IMR-90 (cell line): ENCODE measurements at places on chromosomes 6 and 20. TPM values are rescaled to one million over a fixed set of nuclear protein-coding genes. Genes with fewer than 3 reads are reported as not detected.

SLC13A3 gene
- 2.5 and 2.8 TPM in 2 replicates for total RNA-seq

SLC17A1 gene
- total RNA-seq: not detected in 2 replicates

FAM83B gene
- under 0.01 and 0.18 TPM in 2 replicates for total RNA-seq

SYTL3 gene
- 3.6 and 4.3 TPM in 2 replicates for total RNA-seq

EPHA7 gene
- total RNA-seq: not detected in 2 replicates

KLHDC3 gene
- 69.7 and 76.0 TPM in 2 replicates for total RNA-seq

OR12D2 gene
- not detected in 2 replicates for total RNA-seq

FUT9 gene
- not detected in 2 replicates for total RNA-seq

CRISP2 gene
- total RNA-seq: not detected in 2 replicates

COL9A3 gene
- 0.28 and 0.36 TPM in 2 replicates for total RNA-seq

ABRACL gene
- 16.0 and 42.8 TPM in 2 replicates for total RNA-seq

HLA-G gene
- total RNA-seq: not detected in 2 replicates

LY6G6F gene
- total RNA-seq: not detected in 2 replicates

SNRPB2 gene
- 27.1 and 69.2 TPM in 2 replicates for total RNA-seq

MUC21 gene
- total RNA-seq: not detected in 2 replicates

OR2H1 gene
- not detected in 2 replicates for total RNA-seq

SLC26A8 gene
- total RNA-seq: not detected in 2 replicates

RGS17 gene
- 1.4 and 1.7 TPM in 2 replicates for total RNA-seq

PNLDC1 gene
- total RNA-seq: not detected in 2 replicates

SLC17A4 gene
- not detected in 2 replicates for total RNA-seq

RIPOR3 gene
- total RNA-seq: 0.28 and 0.54 TPM in 2 replicates

B3GALT4 gene
- total RNA-seq: 0.72 and 0.83 TPM in 2 replicates

FOXC1 gene
- 1.3 and 1.9 TPM in 2 replicates for total RNA-seq

ZFP64 gene
- 13.3 and 14.3 TPM in 2 replicates for total RNA-seq

SAMD10 gene
- total RNA-seq: 0.54 and 0.56 TPM in 2 replicates

NNAT gene
- 2.0 and 2.8 TPM in 2 replicates for total RNA-seq

THBS2 gene
- total RNA-seq: 101 and 113 TPM in 2 replicates

ASXL1 gene
- total RNA-seq: 29.9 and 33.3 TPM in 2 replicates

UNC5CL gene
- not detected in 2 replicates for total RNA-seq

CCR6 gene
- total RNA-seq: not detected in 2 replicates

PTCRA gene
- not detected in 2 replicates for total RNA-seq
